Lung microvascular endothelial cell (primary cell): ENCODE measurements at places on chromosomes 4 and X.

DNA sequence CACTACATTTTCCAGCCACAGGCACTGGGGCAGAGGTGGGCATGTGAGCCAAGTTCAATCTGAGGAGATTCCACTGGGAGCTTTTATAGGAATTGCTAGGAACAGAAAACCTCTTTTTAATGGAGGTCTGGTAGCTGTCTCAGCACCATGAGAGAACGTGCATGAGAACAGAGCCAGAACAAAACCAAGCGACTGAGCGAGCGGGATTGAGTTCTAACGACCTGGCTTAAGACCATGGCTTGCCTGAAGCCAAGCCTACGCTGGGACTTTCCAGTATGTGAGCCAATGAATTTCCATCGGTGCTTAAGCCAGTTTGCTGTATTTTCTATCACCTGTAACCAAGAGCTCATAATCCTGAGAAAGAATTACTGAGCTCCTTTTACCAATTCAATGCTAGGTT, 183.7 kb downstream of the NR3C2 start:
- DNase-seq, result no peak

GRCh38 chr4:62814510-62815047, 1594.7 kb downstream of the TECRL start:
- DNase-seq, result no peak

GRCh38 chrX:110509755-110510532, 151.3 kb downstream of the RTL9 start:
- no peak for DNase-seq

- no peak for DNase-seq
Measured at GRCh38 chrX:17839269-17839668, 21.8 kb downstream of the RAI2 start.

GRCh38 chrX:11953615-11954014, 184.7 kb upstream of the FRMPD4 start:
- DNase-seq, result no peak
